ENCODE measurements at places on chromosomes 16 and 17.

DNA sequence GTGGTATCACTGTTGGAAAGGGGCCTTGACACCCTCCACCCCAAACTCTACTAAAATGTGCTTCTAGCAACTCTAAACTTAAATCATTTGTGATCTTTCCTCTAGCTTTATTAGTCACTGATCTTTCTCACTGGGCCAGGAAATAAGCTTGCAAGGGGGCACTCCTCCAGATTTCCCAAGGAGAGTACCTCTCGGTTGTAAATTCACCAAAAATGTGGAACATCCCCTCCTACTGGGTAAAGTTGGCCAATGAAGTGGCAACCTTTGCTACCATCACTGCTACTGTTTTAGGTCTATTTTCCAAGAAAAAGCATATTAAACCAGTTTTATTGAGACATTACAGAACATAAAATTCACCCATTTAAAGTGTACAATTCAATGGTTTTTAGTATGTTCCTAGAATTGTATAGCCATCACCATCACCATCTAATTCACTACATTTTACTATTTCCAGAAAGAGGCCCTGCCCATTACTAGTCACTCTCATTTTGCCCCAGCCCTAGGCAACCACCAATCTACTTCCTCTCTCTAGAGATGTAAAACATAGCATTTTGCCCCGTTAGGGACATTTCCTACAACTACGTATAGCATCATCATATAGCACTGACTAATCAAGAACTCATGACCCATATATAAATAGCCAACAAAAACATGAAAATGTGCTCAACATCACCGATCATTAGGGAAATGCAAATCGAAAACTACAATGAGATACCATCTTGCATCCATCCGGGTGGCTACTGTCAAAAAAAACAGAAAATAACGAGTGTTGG is 44.6 kb upstream of the ADCY9 start:
- DNase-seq: peak; percentile 38

GRCh38 chr17:82414548-82415281 is 3.4 kb upstream of the HEXD start:
- DNase-seq: peak; percentile 70

GRCh38 chr16:57373117-57373947 is 1.0 kb downstream of the CX3CL1 start:
- DNase-seq: no peak

DNA sequence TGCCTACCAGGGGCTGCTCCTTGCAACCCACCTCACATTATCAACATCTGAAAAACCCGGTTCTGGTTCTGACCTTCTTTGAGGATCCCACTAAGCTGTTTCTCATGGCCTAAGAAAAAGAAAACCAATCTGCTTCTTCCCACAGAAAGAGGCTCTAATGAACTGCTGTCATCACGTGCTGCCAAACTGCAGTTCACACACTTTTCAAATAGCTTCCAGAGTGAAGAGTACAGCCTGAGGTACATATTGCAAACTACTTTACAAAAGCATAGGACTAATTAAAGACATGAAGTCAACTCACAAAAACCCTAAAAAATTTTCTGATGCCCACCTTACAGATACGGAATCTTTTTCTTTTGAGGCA is 36.7 kb downstream of the SMG6 start:
- no peak for DNase-seq

DNA sequence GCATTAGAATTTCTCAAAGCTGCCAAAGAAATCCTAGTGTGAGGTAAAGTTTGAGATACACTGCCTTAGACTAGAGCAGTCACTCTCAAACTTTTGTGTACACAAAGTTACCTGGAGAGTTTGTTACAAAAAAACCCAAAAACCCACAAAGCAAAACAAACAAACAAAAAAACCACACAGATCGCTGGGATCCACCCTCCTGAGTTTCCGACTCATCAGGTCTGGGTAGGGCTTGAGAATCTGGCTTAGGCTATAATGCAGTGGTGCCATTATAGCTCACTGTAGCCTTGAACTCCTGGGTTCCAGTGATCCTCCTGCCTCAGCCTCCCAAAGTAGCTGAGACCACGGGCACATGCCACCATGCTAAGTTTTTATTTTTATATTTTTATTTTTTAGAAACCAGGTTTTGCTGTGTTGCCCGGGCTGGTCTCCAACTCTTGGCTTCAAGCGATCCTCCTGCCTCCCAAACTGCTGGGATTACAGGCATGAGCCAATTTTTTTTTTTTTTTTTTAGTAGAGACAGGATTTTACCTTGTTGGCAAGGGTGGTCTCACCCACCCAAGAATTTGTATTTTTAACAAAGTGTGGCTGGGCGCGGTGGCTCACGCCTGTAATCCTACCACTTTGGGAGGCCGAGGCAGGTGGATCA is 22.3 kb upstream of the SMG1 start:
- peak; percentile 5 for DNase-seq

GRCh38 chr16:25198021-25198420 is 18.7 kb upstream of the AQP8 start:
- no peak for DNase-seq

DNA sequence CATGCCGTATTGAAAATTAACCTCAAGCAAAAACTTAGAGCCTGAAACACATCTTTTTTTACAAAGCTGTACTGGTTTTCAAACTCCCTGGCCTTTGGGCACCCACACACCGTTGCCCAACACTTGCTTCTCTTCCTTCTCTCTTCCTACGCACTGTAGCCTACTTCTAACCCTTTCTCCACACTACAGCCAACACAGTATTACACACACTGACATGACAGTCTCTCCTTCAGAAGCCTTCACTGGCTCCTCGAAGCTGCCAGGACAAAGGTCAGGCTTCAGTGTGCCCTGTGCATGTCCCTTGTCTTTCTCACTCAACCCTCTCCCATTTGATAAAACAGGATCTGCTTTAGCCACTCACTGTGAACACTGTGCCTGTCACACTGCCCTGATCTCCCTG is 8.0 kb downstream of the FANCA start:
- no peak for DNase-seq

- DNase-seq: peak; percentile 20
Measured at GRCh38 chr17:56597495-56597990, 4.0 kb downstream of the NOG start.

GRCh38 chr16:28863929-28864793 is 518 bp downstream of the SH2B1 start:
- DNase-seq: peak; percentile 62

- DNase-seq: no peak
Measured at GRCh38 chr16:3637371-3637923, 17.0 kb upstream of the DNASE1 start.

All from MG63 (cell line).